ENCODE measurements at places on chromosomes 16 and 17.

DNA sequence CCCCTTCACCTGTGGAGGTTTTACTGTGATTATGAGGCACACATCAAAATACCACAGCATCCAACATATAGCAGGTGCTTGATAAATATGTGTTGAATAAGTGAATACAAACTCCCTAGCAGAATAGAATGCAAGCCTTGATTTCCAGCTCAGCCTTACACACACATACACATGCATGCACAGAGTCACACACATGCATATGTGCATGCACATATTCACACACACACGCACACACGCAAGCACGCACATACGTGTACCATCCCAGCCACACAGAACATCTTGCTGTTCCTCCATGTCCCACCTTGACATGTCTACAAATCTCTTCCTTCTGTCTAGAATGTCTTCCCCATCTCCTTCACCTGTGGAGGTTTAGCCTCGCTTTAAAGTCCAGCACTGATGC, 160.1 kb downstream of the GRIN2A start:
- DNase-seq = no peak

GRCh38 chr17:50584116-50584515, 23.6 kb downstream of the CACNA1G start:
- DNase-seq = no peak

GRCh38 chr17:28385406-28385805, 13.9 kb downstream of the SARM1 start:
- no peak for DNase-seq

DNA sequence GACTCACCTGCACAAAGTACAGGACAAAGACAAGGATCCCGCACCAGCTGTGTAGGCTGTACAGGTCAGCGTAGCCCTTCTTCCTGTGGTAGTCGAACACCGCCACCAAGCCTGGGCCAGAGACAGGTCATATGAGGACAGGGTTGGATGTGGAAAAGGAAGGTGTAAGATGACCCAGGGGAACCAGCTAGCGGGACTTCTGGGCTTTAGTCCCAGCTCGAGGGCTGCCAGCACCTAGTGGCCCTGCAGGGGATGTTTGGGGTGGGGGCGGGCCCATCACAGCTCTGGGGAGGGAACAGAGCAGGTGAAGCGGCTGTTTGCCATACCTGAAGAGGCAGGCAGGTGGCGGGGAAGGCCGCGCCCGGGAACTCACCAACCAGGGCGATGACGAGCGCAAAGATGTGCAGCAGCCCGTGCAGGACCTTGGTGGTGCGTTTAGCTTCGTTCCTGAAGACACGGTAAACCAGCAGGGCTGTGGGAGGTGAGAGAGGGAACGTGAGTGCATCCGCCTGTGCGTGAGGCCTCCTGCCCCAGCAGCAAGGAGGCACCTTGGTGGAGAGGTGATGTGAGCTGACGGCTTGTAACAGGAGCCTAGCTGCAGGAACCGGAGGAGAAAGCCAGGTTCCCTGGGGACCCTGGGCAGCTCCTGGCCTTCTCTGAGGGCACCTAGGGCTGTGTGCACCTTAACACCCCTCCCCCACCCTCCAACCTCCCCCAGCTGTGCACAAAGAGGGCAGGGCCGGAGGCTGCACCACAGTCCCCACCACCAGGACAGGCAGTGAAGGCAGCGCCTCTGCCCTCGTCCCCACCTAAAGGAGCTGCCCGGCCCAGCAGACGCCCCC, 10.2 kb downstream of the CYB561 start:
- DNase-seq = no peak

DNA sequence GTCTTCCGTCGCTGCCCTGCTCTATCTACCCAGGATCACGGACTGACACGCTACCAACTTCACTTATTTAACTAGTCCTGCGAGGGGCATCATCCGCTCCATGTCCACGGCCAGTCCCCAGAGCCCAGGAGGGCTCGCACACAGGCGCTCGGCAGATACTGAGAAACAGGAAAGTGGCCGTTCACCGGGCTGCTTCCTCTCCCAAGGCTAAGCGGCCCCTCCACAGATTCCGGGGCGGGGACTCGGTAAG, 388 bp downstream of the OXLD1 start:
- DNase-seq = peak; percentile 39

DNA sequence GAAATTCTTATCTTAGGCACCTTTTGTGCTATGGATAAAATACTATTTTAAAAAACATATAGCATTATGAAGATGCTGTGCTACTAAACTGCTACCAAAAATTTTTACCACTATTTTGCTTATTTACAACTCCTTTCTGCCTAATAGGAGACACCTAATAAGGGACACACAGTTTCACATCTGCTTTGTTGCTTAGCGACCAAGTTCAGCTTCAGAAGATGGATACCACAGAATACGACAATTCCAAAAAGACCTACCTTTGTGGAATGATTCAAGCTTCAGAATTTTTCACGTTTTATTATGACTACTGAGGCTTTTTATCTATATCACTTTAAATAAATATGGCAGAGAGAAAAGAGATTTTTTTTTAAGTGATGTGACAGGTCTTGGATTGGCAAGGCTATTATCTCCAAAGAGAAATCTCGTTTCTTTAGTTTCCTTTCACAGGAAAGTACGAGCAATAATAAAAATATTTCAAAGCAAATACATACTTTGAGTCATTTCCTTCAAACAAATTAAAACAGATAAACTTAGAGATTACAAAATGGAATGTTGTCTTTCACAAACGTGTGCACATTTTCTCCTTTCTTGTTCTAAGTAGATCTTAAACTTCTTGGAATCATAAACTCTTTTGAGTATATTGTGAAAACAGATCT, 35.4 kb downstream of the SPAG9 start:
- no peak for DNase-seq

GRCh38 chr16:12362482-12363458, 386.2 kb downstream of the SNX29 start:
- DNase-seq = no peak

DNA sequence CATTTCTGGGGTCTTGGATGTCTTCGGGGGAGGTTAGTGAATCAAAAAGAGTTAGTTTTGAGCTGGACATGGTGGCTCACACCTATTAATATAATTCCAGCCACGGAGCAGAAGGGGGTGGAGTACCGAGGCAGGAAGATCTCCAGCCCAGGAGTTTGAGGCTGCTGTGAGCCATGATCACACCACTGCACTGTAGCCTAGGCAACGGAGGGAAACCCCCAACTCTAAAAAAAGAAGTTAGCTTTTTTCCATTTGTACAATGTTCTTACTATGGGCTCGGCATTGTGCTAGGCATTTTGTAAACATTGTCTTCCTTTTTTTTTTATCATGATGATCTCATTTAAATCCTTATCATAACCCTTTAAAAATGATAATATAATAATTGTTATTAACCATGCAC, 8.3 kb upstream of the SNF8 start:
- no peak for DNase-seq
